KG1 (cell line): ENCODE measurements at places on chromosomes 6 and 20.

GRCh38 chr20:56392132-56392880 lies at the start of the genes AURKA and CSTF1:
Gene AURKA, minus strand, starts transcription at chr20:56392215. Its CDS starts 4,018 bp downstream, at chr20:56388197.
Gene CSTF1, plus strand, starts transcription at chr20:56392645. Its CDS starts 2,908 bp downstream, at chr20:56395553.
- DNase-seq = peak; percentile 98

GRCh38 chr6:22025468-22026163 lies 271.2 kb downstream of the PRL start:
- DNase-seq = peak; percentile 71

DNA sequence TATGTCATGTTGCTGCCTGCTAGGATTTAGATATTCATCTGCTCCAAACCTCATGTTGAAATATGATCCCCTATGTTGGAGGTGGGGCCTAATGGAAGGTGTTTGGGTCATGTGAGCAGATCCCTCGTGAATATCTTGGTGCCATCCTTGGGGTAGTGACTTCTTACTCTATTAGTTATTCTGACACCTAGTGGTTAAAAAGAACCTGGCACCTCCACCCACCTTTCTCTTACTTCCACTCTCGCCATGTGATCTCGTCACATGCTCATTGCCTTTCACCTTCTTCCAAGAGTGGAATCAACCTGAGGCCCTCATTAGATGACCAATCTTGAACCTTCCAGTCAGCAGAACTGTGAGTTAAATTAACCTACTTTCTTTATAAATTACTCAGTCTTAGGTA lies 549.4 kb upstream of the SYNCRIP start:
- no peak for DNase-seq

- no peak for DNase-seq
Measured at GRCh38 chr6:27924179-27924578, 12.0 kb upstream of the OR2B2 start.

DNA sequence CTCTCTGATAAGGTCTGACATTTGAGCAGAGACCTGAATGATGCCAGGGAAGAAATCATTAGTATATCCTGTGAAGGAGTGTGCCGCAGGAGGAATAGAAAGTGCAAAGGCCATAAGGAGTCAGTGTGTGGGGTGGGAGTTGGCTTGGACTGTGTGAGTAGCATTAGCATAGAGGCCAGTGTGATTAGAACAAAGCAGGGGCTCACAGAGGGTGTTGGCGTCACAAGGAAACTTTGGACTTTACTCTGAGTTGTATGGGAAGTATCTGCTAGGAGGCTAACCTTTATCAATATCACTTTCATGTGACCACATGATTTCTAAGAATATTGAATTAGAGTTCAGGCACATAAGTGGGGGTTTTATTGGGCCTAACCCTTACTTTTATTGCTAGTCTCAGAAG lies 12.1 kb downstream of the TMEM200A start:
- no peak for DNase-seq

GRCh38 chr20:63253438-63254231 lies 628 bp downstream of the NKAIN4 start:
- DNase-seq = no peak

- DNase-seq = no peak
Measured at GRCh38 chr20:37257988-37258387, 3.6 kb downstream of the GHRH start.

DNA sequence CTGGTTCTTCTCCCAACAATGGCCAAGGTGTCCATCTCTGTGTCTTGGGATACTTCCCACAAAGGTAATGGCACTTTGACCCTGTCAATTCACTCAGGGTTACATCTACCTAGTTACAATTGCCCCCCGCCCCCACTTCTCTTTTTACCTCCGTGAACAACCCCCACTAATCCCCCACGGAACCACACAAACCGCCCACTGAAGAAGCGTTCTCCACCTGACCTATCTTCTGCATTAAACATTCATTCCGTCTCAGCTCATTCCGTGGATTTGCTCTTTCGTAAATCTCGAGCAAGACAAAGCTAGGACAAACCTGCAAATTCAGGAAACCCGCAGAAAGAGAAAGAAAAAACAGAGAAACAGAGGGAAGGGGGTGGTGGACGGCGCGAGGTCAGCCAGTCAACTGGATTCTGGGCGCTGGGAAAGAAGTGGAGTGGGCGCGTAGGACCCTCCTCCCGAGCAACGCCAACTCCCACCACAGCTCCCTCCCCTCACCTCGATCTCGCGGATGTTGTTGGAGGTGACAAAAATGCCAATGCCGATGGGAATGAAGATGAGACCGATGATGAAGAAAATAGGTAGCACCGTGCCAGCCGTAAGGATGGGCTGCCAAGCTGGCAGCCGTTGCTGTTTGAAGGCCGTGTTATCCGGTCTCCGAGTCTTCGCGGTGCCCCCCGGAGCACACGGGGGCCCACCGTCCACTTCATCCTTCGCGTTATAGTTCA lies 523 bp downstream of the TMEM30A start:
- DNase-seq = peak; percentile 78

GRCh38 chr20:59019217-59019616 lies at the start of gene TUBB1:
Gene TUBB1, plus strand, starts transcription at chr20:59019429. Its CDS starts 94 bp downstream, at chr20:59019523.
- no peak for DNase-seq

DNA sequence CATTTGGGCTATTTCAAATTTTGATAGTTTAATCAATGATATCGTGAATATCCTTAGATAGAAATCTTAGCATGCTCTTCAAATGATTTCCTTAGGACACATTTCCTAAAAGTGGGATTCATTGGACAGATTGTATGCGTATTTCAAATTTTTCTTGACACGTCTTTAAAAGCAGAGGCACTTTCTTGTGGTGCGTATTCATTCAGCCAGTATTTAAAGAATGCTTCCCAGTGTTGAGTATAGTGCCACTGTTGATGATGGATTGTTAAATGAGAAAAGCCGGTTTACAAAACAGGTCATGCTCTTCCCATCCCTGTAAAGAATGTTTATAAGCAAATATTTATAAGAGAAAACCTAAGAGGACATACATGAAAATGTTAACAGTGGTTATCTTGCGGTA lies 15.1 kb upstream of the NOL7 start:
- DNase-seq = no peak

DNA sequence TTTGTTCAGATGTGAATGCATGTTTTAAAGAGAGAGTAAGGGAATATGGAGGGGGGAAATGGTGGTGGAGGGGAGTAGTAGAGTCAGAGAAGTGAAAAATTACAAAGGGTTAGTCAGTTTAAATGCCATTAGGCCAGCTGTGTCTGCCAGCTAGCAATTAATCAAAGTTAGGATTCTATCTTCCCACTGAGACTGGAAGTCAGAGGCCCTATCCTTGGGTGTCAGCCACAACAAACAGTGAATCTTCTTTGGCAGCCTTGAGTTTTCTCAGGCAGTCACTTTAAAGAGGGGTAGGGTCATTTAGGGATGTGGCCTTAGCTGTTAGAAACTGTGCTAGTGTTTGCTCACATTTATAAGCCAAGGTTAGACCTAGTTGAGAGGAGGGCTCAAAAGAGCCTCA lies 120.5 kb upstream of the BTBD3 start:
- no peak for DNase-seq

DNA sequence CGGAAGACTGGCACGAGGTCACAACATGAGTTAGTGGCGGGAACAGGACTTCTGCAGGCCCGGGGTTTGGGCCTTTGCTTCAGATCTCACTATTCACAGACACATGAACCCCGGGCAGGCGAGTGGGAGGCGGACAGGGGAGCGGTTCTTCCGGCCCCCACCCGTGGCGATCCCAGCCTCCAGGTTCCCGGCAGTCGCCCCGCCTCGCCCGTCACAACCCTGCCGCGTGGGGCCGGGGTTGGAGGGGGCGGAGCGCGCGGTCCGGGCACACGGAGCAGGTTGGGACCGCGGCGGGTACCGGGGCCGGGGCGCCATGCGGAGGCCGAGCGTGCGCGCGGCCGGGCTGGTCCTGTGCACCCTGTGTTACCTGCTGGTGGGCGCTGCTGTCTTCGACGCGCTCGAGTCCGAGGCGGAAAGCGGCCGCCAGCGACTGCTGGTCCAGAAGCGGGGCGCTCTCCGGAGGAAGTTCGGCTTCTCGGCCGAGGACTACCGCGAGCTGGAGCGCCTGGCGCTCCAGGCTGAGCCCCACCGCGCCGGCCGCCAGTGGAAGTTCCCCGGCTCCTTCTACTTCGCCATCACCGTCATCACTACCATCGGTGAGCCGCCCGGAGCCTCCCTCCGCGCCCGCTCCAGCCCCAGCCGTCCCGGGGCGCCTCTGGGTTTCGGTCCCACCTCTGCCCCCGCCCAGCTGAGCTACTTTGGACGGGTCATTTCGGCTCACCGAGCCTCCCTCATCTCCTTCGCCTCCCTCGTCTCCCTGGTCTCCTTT lies at the start of gene KCNK15:
KCNK15 (plus strand) TSS at position 268 of the 769 bp plus-strand sequence; CDS start at position 314, 46 bp downstream.
- no peak for DNase-seq

DNA sequence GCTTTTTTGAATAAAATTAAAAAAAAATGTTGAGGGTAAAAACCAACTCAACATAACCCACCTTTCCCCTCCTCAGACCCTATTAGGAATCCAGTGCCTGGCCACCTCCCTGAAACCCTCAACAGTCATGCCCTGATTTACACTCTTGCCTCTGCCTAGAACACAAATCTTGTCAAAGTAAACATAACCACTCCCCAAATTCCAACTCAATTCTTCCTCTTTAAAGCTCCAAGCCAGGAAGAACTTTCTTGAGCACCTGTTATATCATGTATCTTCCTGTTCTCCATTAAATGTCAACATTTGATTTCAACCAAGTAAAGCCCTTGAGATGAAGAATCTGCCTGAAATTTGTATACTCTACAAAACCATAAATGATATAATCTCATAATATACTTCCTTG lies 198.0 kb upstream of the SHLD1 start:
- no peak for DNase-seq

GRCh38 chr6:43782764-43783513 lies 12.9 kb downstream of the VEGFA start:
- DNase-seq = no peak

DNA sequence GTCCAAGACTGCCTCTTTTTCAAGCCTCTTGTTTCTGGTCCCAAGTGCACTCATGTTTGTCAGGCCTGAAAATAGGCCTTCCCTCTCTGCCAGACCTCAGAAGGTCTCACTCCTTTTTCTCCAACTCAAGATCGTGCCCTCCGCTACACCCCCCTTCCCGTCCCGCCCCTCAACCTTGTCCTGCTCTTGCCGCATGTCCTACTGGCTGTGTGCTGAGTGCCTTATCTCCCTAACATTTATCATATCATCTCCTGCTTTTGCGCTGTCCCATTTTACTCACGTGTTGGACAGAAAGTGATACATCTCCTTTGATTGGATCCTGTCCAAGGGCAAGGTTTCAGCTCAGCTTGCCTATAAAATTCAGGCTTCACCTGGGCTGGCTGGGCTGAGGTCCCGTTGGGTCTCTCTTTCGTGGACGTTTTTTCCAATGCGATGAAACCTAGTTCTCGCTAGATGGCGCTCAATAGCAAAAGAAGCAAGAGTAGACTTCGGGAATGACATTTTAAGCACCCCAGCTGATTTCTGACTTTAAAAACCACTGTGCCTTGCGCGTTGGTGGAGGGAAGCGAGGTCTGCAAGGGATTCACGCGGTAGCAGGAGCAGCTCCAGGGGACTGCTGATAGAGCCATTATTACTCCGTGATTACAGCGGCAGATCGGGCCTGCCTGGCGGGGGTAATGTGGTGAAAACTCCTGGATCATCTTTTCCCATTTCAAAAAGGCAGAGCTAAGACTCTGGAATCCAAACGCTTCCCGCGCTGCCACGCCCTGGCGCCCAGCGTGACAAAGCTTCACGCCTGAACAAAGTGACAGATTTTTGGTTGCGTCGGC lies 137.6 kb downstream of the IMPG1 start:
- DNase-seq = peak; percentile 19

DNA sequence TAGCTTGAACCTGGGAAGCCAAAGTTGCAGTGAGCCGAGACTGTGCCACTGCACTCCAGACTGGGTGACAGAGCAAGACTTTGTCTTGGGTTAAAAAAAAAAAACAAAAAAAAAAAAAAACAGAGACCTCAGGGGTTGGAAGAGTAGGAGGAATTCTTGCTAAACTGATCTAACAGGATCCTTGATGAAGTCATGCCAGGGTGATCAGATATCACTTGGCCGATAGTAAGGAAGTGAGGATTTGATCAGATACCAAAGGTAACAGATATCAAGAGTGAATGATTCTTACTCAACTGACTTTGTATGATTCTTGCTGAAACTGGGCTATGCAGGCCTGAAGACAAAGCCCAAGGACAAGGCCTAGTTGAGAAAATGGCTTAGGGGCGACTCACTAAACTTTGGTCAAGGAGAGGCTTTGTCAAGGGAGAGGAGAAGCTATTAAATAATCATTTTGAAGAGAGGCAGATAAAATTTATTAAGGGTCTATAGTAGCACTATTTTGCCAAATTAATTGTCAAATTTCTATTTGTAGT lies 624.7 kb downstream of the UTRN start:
- DNase-seq = no peak

- DNase-seq = no peak
Measured at GRCh38 chr6:12592634-12593033, 123.9 kb upstream of the PHACTR1 start.

DNA sequence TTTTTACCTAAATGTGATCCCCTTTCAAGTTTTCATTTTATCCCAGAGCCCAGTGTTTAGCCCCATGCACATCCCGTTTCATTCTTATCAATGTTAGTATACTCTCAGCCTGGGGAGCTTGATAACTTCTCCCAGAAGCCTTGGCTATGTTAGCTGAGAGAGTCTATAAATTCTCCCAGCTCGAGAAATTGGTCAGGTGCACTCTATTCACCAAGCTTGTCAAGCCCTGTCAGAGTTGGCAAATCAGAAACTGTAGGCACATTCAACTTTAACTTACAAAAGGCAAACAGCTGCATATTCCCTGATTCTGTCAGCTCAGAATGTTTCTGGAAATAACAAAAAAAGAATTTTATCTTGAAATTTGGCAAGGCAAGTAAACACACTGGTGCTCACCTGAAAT lies 62.2 kb upstream of the IMPG1 start:
- DNase-seq = no peak

- DNase-seq = no peak
Measured at GRCh38 chr20:9498322-9498721, 16.1 kb upstream of the LAMP5 start.

- no peak for DNase-seq
Measured at GRCh38 chr6:161242113-161242512, 31.7 kb downstream of the AGPAT4 start.

DNA sequence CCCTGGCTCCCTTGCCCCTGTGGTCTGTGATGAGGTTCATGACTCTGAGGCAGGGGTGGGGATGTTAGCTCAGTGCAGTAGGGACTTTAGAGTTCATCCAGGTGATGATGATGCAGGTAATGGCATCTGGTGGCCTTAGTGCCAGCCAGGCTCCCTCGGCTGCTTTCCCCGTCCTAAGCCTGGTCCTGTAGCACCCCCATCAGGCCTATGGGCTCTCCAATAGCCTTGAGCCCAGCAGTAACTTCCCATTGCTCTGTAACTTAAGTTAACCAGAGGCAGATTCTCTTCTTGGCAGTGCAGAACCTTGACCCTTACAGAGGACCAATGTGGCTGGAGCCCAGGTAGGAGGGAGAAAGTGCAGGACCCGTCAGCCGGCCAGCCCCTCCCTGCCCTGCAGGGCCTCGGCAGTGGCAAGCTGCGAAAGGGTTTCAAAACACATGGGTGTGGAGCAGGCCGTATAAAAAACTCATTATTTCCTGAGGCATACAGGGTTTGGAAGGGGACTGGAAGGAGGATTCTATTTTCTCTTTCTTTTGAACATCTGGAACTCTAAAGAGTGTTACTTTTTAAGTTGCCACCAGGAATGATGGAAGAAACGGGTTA lies 406.9 kb downstream of the CDH26 start:
- no peak for DNase-seq

- DNase-seq = no peak
Measured at GRCh38 chr20:16488086-16488485, 85.2 kb downstream of the KIF16B start.
